Skeletal muscle cell (primary cell): ENCODE measurements at places on chromosomes 13 and 19.

DNA sequence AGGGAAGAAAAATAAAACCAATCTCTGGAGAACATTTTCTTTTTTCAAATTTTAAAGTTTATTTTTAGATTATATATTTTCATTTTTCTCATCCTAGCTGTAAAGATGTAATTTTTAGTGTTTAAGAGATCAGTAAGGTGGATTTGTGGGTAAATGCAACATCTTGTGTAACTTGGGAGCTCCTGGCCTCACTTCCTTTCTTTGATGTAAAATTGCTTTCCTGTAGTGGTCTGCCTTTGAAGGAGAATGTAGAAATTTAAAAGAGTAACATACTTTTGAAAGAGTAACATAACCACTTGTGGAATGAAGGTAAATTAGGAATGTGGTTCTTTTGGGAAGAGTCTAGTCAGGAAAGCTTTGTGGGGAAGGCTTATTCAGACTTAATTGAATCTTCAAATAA lies 95.7 kb upstream of the AKAP11 start:
- DNase-seq = no peak

- peak; percentile 25 for DNase-seq
These were observed 9.2 kb upstream of the FBN3 start for GRCh38 chr19:8158411-8159074.

DNA sequence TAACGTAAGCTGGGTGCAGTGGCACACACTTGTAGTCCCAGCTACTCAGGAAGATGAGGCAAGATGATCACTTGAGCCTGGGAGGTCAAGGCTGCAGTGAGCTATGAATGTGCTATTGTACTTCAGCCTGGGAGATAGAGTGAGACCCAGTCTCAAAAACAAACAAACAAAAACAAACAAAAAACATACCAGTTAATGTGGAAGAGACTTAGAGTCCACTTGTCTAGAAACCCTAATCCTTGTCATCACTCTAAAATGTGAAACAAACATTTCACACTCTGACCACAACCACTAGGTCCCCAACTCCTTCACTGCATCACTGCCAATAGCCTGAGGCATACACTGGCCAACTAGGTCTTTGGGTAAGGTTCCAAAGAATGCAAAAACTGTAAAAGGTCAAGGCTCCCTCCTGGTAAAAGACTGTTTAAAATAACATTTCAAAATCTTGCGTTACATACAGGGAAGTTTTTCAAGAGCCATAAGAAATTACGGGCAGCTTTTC lies 28.6 kb upstream of the CYP2B6 start:
- DNase-seq = no peak

GRCh38 chr19:30131722-30132291 lies 189.8 kb downstream of the URI1 start:
- DNase-seq = no peak

- DNase-seq = no peak
These were observed 14.1 kb downstream of the IZUMO4 start for GRCh38 chr19:2110822-2111221.

DNA sequence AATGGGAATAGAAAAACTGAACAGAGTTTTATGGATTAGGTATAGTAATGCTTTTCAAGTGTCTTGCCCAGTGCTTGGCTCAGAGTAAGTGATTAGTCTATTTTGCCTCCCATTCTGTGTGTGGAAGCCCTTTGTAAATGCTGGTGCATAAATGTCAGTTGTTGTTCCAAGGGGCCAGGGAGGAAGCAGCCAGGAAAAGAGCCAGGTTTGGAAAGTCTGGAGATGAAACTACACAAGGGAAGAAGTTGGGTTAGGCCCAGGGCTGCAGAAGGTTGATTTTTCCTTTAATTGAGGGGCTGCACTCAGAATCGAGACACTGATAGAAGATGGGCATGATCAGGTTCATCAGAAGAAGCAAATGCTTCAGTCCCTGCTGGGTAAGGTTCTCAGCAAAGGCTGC lies 484.0 kb downstream of the OLFM4 start:
- DNase-seq = no peak

- DNase-seq = no peak
These were observed 6.2 kb downstream of the ZC3H4 start for GRCh38 chr19:47107202-47107952.

- no peak for DNase-seq
These were observed 332.2 kb downstream of the OXGR1 start for GRCh38 chr13:96662036-96662435.

GRCh38 chr13:113862931-113863523 lies 849 bp downstream of the GAS6 start:
- DNase-seq = no peak

DNA sequence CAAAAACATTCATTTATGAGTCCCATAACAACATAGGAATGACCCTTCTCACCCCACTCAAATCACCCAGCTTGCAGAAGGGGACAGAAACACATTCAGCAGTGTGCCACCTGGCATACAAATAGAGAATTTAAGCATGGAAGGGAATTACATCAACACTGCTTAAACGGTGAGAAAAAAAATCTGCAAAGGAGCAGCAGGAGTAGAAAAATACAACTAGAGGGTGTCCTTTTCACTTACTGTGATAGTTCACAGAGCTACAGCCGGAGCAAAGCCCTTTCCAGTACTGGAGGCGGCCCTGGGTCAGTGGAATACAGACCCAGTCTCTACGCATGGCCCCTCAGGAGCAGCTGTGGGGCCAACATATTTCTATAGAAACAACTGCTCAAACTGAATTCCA lies 764.3 kb upstream of the ARGLU1 start:
- no peak for DNase-seq

DNA sequence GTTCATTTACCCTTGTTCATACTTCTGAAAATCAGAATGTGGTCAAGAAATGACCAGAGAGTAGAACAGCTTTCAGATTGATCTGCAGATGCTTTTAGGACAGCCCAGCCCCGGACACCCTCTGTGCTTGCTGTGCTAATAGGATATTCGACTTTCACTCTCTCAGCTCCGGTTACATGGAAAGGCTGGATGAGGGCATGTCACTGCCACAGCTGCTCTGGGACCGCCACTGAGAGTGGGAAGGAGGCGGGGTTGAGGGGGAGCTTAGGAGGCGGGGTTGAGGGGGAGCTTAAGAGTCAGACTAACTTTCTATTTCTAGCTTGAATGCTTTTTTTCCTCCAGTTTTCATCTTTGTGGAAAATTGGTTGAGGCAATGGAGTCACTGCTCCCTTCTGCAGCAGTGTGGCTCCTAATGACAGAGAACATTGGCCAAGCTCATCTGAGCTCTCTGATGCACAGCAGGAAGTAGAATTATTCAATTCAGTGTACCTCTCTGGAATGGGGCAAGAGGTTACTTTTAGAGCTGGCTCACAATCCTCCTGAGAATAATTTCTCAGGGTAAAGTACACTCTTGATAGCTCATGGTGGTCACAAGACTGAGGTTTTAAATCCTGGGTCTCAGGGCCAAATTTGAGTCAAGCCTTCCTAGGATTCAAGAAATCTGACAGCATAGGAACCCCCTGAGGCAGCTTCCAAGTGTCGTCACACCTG lies 74.6 kb upstream of the NPAS1 start:
- DNase-seq = no peak

- no peak for DNase-seq
These were observed 221.9 kb upstream of the SLC10A2 start for GRCh38 chr13:103288114-103288513.

- no peak for DNase-seq
These were observed 8.3 kb upstream of the NALCN start for GRCh38 chr13:101424381-101425155.
